ENCODE measurements at places on chromosomes 1 and 21. TPM values are rescaled to one million over a fixed set of nuclear protein-coding genes. Genes with fewer than 3 reads are reported as not detected.

- H3K4me3 ChIP-seq: no peak overlapping the region
- H3K36me3 ChIP-seq: no peaks in the 10 kb centered on the region
- no peak for DNase-seq
- H3K4me1 ChIP-seq: no peaks in the 10 kb centered on the region
Measured at GRCh38 chr21:26795866-26796329, 49.3 kb downstream of the ADAMTS1 start.

DNA sequence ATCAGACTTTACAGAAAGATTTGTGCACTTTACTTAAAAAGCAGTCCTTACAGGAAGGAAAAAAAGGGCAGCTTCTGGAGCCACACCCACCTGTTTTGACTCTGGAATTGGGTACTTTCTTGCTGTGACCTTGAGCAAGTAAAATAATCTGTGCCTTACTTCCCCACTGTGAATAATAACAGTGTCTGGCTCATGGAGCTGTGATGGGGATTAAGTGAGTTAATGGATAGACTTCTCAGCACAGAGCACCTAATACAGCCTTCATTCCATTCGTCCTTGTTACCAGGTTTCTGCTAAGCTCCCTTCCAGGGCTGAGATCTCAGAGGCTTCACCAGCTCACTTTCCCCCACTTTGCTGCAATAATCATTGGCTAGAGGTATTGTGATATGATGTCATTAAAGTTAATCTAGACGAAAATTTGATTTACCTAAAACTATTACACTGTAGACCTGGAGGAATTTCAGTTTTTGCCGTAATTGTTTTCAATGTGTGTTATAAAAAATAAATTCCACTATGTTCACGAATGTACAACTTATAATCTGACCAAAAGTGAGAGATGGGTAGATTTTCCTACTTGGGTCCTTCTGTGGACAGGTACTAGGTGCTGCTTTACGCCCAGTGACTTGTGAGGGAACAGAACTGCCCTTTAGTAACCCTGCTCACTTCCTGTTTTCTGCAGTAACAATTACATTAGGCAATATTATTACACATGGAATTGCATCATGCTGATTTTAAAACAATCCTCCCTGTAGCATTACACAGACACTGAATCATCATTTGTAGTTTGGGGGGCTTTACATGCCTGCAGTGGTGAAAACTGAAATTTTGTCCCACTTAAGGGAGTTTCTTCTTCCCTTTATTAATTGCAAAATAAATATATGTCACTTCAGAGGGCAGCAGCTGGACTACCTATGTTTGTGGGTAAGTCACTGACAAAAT lies 19.7 kb upstream of the ABCG1 start:
- peaks cover 12% of the 10 kb centered on the region for H3K4me1 ChIP-seq
- no peaks in the 10 kb centered on the region for H3K36me3 ChIP-seq
- H3K4me3 ChIP-seq: no peak overlapping the region
- H3K27ac ChIP-seq: no peak overlapping the region

GRCh38 chr21:45388011-45388521 lies 16.9 kb upstream of the COL18A1 start:
- DNase-seq: no peak
- peak overlapping the region; percentile 21 for H3K27ac ChIP-seq
- H3K4me3 ChIP-seq: no peak overlapping the region
- no peaks in the 10 kb centered on the region for H3K36me3 ChIP-seq
- no peaks in the 10 kb centered on the region for H3K4me1 ChIP-seq

DNA sequence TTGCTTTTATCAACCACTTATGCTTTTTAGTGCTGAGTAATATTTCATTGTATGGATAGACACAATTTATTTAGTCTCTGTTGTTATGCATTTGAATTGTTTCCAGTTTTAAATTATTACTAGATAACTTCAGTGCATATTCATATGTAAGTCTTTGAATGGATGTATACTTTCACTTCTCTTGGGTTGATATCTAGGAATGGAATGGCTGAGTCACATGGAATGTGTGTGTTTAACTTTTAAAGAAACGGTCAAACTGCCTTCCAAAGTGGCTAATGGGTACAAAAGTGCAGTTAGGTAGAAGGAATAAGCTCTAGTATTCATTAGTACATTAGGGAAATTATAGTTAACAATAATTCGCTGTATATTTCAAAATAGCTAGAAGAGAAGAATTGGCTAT lies 82.4 kb downstream of the NPHS2 start:
- H3K27ac ChIP-seq: no peak overlapping the region
- no peak overlapping the region for H3K4me3 ChIP-seq
- no peaks in the 10 kb centered on the region for H3K4me1 ChIP-seq
- H3K36me3 ChIP-seq: no peaks in the 10 kb centered on the region

- H3K27me3 ChIP-seq: no peaks in the 10 kb centered on the region
- H3K4me1 ChIP-seq: no peaks in the 10 kb centered on the region
- H3K4me3 ChIP-seq: no peak overlapping the region
- H3K27ac ChIP-seq: no peak overlapping the region
- DNase-seq: peak; percentile 68
Measured at GRCh38 chr1:87953732-87954344, 625.2 kb downstream of the LMO4 start.

DNA sequence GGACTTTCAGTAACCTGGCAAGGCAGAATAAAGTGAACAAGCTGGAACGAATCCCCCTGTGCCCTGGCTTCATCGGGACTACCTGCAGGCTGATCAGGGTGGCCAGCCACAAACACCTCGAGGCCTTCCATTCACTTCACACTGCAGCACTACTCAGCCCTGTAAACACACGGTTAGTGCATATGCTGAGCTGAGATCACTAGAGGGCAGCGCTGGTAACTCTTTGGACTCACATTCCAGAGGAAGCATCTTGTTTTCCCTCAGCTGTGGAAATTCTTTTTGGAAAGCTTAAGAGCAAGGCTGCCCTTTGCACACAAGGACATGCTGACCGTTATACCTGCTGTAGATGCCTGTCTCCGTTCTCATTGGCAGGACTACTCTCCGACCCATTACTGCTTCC lies 32.1 kb downstream of the PCSK9 start:
- H3K4me1 ChIP-seq: no peaks in the 10 kb centered on the region
- no peak overlapping the region for H3K4me3 ChIP-seq
- H3K27ac ChIP-seq: peak overlapping the region; percentile 46
- DNase-seq: no peak
- H3K27me3 ChIP-seq: no peaks in the 10 kb centered on the region
- peaks cover 64% of the 10 kb centered on the region for H3K36me3 ChIP-seq

GRCh38 chr1:26749458-26749857 lies 38.3 kb upstream of the PIGV start:
- no peak overlapping the region for H3K27ac ChIP-seq
- no peak for DNase-seq
- no peaks in the 10 kb centered on the region for H3K27me3 ChIP-seq
- H3K4me3 ChIP-seq: no peak overlapping the region

DNA sequence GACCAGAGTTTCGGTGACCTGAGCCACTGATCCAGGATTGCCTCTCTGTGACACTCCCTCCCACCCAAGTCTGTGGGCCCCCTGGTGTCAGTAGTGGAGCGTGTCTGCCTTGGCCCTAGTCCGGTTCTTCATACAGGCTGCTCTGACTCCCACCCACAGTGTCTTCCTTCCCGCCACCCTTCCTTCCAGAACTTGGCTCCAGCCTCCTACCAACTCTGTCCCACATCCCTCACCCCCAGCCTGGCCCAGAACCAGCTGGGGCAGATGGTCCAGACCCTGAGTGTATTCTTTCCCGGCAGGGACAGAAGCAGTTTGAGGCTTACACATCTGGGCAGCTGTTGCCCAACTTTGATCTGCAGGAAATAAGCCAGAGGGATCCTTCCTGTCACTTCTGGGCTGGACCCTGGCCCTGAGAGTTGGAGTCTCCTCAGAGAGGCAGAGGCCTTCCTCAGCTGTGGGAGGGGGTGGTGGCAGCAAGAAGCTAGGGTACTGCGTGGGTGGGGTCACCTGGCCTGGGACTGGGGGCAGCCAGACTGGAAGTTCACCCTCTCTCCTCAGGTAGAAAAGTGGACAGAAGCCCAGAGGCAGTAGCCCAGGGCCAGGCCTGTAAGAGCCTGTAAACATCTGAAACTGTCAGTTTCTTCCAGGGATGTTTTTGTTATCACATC lies 43.1 kb upstream of the EPS8L3 start:
- H3K4me3 ChIP-seq: no peak overlapping the region
- H3K4me1 ChIP-seq: no peaks in the 10 kb centered on the region
- H3K27me3 ChIP-seq: no peaks in the 10 kb centered on the region
- H3K36me3 ChIP-seq: no peaks in the 10 kb centered on the region
- no peak overlapping the region for H3K27ac ChIP-seq

GRCh38 chr1:115771094-115771846 lies 2.8 kb upstream of the CASQ2 start:
- peaks cover 9% of the 10 kb centered on the region for H3K4me1 ChIP-seq
- H3K4me3 ChIP-seq: peak overlapping the region; percentile 13
- H3K27me3 ChIP-seq: no peaks in the 10 kb centered on the region
- no peak for DNase-seq
- H3K36me3 ChIP-seq: no peaks in the 10 kb centered on the region

GRCh38 chr1:27366411-27367159 lies at the start of gene MAP3K6:
Gene MAP3K6, minus strand, starts transcription at chr1:27366961. Its CDS starts 364 bp downstream, at chr1:27366597.
- no peaks in the 10 kb centered on the region for H3K27me3 ChIP-seq
- DNase-seq: peak; percentile 95
- H3K4me1 ChIP-seq: no peaks in the 10 kb centered on the region
- peak within 1 kb of the TSS; percentile 72 for H3K4me3 ChIP-seq
- peaks cover 33% of the 10 kb centered on the region for H3K36me3 ChIP-seq

GRCh38 chr21:42599486-42599885 lies 53.9 kb upstream of the PDE9A start:
- H3K27ac ChIP-seq: no peak overlapping the region
- no peaks in the 10 kb centered on the region for H3K4me1 ChIP-seq
- H3K27me3 ChIP-seq: no peaks in the 10 kb centered on the region

GRCh38 chr1:37553598-37553926 lies 531 bp downstream of the SNIP1 start:
- peaks cover 37% of the 10 kb centered on the region for H3K4me1 ChIP-seq
- H3K4me3 ChIP-seq: peak overlapping the region; percentile 77
- H3K27ac ChIP-seq: peak overlapping the region; percentile 89
- H3K36me3 ChIP-seq: peaks cover 16% of the 10 kb centered on the region
- no peak for DNase-seq

- H3K4me1 ChIP-seq: no peaks in the 10 kb centered on the region
- H3K36me3 ChIP-seq: peaks cover 13% of the 10 kb centered on the region
- DNase-seq: no peak
- H3K4me3 ChIP-seq: no peak overlapping the region
Measured at GRCh38 chr1:2312515-2313301, 78.6 kb downstream of the MORN1 start.

GRCh38 chr1:70528590-70529333 lies 117.7 kb downstream of the CTH start:
- H3K4me1 ChIP-seq: no peaks in the 10 kb centered on the region
- no peak for DNase-seq
- H3K36me3 ChIP-seq: no peaks in the 10 kb centered on the region
- H3K27ac ChIP-seq: no peak overlapping the region

DNA sequence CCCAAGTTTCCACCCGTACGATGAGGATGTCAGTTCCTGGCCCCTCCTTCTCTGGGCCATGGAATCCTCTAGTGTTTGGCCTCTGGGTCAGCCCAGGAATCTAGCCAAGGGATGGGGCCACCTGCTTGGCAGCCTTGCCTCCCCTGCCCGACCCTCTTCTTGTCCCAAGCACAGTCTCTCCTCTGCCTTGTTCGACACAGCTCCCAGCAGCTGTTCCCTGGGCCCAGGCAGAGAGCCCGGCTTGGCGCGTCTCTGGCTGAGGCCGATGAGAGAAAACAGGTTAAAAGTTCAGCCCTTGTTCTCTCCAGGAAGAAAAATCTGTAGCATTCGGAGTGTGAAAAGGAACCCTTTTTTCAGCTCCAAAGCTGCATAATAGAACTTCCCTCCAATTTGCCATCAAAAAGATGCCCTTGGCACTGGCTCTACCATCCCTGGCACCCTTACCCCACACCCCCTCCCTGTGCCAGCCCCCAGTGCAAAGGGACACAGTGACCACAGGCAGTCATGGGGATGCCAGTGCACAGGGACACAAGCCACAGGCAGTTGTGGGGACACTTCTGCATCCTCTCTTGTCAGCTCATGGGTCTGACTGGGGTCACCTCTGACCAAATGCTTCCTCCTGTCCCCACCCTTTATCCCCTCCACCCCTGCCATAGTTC lies 68.4 kb downstream of the EPHB2 start:
- no peak for DNase-seq
- no peaks in the 10 kb centered on the region for H3K27me3 ChIP-seq
- no peaks in the 10 kb centered on the region for H3K4me1 ChIP-seq
- H3K36me3 ChIP-seq: no peaks in the 10 kb centered on the region
- H3K27ac ChIP-seq: no peak overlapping the region
- H3K4me3 ChIP-seq: no peak overlapping the region

DNA sequence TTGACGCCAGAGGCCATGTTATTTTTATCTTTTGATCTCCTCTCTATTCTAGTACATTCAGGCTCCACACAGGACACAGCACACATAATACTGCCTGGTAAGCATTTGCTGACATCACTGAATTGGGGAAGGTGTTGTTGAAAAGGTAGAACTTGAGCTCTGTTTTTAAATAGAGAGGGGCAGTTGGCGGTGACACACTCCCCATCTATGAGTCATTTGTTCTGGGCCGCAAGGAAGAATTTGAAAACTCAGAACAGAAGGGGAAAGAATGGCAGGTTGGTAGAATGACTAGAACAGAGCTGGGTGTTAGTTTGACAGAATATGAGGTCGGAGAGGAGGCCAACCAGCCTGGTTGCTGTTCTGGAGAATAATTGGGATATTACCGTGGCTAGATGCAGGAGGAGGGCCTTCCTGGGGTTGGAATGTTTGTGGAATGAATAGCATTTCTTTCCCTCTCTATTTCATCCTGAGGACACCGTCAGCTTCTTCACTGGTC lies 52.1 kb upstream of the ERRFI1 start:
- no peaks in the 10 kb centered on the region for H3K36me3 ChIP-seq
- H3K4me3 ChIP-seq: no peak overlapping the region
- DNase-seq: no peak
- H3K27me3 ChIP-seq: no peaks in the 10 kb centered on the region
- H3K27ac ChIP-seq: no peak overlapping the region
- H3K4me1 ChIP-seq: peaks cover 27% of the 10 kb centered on the region

- H3K27me3 ChIP-seq: no peaks in the 10 kb centered on the region
- no peak for DNase-seq
- no peak overlapping the region for H3K27ac ChIP-seq
- H3K36me3 ChIP-seq: no peaks in the 10 kb centered on the region
- H3K4me1 ChIP-seq: no peaks in the 10 kb centered on the region
Measured at GRCh38 chr1:13550663-13551062, 33.0 kb upstream of the PDPN start.

DNA sequence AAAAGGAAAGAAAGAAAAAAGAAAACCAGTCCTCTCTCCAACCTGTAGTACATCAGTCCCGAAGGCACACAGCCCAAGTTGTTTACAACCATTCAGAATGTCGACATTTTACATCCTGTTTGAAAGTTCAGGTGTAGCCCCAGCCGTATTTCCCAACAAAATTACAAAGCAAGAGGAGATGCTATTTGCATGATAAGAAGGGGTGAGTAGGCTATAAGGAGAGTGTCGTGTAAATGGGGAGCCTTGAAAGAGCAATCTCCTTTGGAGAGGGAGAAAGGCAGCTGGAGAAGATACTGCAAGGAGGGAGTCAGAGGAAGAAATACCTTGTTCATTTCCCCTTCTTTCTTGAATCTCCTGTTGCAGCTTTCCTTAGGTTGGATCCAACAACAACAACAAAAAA lies 35.5 kb upstream of the DENND1B start:
- DNase-seq: no peak
- no peak overlapping the region for H3K4me3 ChIP-seq
- H3K27me3 ChIP-seq: no peaks in the 10 kb centered on the region
- no peaks in the 10 kb centered on the region for H3K4me1 ChIP-seq
- H3K36me3 ChIP-seq: no peaks in the 10 kb centered on the region

Gene BMP8B
- total RNA-seq: 0.22 TPM

Gene RASSF5
- total RNA-seq: 17.5 TPM

Gene TOR1AIP1
- total RNA-seq: 66.7 TPM

Gene KRTAP10-5
- not detected for total RNA-seq

Gene C4BPA
- total RNA-seq: not detected

Gene BCL2L15
- total RNA-seq: 0.08 TPM

Gene AUNIP
- total RNA-seq: not detected

Gene NOS1AP
- total RNA-seq: 2.2 TPM

Gene KCNC4
- 9.1 TPM for total RNA-seq

Gene OR2M3
- total RNA-seq: not detected

Measured in right atrium auricular region (tissue), 2 donors.